Activated T-cell treated with anti-CD3 and anti-CD28 coated beads, Interleukin-2, amount 50 U/mL, for 48 hours (primary cell): ENCODE measurements at places on chromosomes 6 and 20.

DNA sequence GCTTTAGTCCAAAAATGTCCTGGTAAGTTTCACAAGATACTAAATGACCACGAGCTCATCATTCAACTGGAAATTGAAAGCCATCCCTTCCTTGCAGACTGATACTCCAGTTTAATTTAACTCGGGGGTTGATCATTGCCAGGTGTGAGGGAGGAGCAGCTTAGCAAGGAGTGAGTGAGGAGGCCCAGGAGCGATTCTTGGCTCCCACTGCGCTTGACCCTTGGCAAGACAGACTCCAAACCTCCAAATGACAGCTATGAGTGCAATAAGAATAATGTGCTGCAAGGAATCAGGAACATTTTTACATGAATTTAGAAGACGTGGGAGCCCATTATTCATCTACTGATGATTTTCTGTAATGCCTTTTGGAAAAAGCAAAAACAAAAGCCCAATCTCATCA lies 64.9 kb downstream of the LAMA4 start:
- no peak for DNase-seq

- DNase-seq: no peak
Observed at GRCh38 chr6:109031416-109031815, 63.2 kb downstream of the SESN1 start.

DNA sequence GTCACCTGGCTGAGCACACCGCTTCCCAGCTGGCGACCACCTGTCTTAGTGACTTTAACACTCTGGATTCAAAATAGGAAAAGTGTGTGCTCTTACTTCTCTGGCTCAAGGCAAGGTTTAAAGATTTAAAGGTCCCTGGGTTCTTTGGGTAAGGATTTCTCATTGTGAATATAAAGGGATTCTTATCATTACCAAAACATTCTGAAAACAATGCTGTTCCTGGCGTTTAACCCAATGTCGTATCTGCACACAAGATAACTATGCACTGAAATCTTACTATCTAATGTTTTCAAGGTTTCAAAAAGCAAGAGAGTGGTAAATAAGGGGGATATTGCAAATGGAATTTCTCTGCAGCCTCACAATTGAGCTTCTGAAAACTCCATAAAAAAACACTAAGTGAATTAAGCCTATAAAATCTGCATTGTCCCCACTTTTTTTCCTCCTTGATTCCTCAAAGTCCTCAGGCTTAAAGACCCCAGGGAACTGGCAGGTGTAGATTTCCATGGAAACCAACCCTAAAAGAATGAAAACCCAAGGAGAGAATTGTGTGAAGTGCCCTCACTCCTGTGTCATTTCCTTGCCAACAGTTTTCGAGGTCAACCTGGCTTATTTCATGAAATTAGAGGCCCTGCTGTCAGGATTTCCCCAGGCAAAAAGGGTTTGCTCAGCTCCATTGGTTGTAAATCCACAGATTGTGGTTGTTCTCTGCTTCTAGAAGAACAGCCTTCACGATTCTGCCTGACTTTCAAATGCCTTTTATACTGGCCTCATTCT lies 44.0 kb downstream of the BMP2 start:
- DNase-seq: no peak

DNA sequence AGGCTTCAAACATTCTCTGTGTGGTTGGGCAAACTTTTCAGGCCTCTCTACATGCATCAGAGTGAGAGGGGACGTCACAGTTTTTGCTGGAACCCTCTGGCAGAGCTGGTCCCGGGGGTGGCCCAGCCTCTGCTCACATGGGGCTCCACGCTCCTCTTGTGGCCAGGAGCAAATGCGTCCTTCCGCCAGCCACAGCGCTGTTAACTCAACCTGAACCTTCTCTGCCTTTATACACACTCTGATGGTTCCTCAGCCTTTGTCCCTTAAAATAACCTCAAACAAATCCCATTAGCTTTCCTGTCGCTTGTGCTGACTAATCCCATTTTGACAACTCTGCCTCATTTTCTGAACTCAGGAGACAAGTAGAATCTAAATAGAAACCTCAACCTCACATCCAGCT lies 39.4 kb upstream of the TGM6 start:
- DNase-seq: no peak

GRCh38 chr20:62480318-62480717 lies 4.5 kb upstream of the GATA5 start:
- DNase-seq: no peak

- DNase-seq: no peak
Observed at GRCh38 chr6:130697271-130697994, 129.8 kb upstream of the SMLR1 start.

GRCh38 chr6:37313723-37314486 lies 39.9 kb upstream of the RNF8 start:
- DNase-seq: no peak

- DNase-seq: no peak
Observed at GRCh38 chr6:109788687-109789086, 97.6 kb downstream of the FIG4 start.

DNA sequence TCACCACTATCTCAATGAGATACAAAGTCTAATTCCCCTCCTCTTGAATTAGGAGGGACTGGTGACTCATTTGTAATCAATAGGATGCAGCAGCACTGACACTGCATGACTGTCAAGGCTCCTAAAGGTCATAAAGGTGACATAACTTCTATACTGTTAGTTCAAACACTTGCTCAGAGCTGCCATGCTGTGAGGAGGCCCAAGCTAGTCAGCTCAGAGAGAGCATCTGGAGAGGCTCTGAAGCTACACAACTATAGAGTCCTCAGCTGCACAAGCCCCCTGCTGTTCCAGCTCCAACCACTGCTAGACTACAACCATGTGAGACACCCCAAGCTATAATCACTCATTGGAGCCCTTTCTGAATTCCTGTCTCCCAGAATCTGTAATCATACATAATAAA lies 17.0 kb upstream of the HEY2 start:
- DNase-seq: no peak

- no peak for DNase-seq
Observed at GRCh38 chr6:149362289-149362688, 37.8 kb upstream of the SUMO4 start.

DNA sequence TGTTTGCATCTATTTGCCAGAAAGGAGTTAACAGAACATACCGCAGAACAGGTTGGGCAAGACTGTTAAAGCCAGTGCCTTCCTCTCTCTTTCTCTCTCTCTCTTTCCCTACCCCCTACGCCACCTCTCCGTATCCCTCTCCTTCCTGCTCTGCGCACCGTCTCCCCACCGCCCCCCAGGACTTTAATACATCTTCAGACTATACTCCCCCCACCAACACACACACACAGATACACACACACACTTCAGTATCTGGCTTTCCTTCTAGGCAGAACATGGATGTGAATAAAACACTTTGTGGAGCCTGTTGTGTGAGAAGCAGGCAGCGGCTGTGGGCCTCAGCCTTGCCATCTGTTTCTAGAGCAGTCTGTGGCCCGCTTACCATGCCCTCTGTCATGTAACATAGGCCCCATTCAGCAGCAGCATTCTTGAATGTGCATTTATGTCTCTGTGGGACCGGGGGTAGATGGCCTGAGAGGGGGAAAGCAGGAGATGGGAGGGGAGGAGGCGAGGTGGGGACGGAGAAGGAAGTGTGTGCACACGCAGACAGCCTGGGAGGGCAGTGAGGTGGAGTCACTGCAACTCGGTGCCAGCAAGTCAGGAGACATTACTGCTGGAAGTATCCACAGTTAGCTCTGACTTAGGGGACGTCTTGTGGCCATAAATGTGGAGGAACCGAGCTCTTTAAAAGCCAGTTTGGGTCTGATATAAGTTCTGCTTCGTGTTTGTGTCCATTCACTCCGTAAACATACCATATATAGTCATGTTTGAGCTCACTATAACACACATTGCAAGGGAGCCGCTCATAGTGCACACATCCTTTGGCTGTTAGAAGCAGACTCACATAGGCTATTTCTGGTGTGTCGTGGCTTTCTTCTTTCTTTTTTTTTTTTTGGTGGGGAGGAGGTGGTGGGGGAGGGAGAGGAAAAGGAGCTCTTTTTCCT lies 38.4 kb downstream of the RREB1 start:
- DNase-seq: peak; percentile 52

DNA sequence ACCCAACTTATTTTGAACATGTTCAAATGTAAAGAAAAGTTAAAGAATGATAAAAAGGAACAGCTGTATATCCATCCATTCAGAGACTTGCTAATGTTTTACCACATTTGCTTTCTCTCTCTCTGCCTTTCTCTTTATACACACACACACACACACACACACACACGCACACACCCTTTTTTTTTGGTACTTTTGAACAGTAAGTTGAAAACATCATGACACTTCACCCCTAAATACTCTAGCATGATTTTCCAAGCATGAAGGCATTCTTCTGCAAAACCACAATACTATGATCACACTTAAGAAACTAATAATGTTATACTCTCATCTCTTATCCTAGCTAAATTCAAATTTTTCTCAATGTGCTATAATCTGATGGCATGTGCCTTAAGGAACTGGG lies 192.3 kb downstream of the UTRN start:
- no peak for DNase-seq

GRCh38 chr20:41126719-41127118 lies 10.6 kb upstream of the PLCG1 start:
- DNase-seq: no peak

DNA sequence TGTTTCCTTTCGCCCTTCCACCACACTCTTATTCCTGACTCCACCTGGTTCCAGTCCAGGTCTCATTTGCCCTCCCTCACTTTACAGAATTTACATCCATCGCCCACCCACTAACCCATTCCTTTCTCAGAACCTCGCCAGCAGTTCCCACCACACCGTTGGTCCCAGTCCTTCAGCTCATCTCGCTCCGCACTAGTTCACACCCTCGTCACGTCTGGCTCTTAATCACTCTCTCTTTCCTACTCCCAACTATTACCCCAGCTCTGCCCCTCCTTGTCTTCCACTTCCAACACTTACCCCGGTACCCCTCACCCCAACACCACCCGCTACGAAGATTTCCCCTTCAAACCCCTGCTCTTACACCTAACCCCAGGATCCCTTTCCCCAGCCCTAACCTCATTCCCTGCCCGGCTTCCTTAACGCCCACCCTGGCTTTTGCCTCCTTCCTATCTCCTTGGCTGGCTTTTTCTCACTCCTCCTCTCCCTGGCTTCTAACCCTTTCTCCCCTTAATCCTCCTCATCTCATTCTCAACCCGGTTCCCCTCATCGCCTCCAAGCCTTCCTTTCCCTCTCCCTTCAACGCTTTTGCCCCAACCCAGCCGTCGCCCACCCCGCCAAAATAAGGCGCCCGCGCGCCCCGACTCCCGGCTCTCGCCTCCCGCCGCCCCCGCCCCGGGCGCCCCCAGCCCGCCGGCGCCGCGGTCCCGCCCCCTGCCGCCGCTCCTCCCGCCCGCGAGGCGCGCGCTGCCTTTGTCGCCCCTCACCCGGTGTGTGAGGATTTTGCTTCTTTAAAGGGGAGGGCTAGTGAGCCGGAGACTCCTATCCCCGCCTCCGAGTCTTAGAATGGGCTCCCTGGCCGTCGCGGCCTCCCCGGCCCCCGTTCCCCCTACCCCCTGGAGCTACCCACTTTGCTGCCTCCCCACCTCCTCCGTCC lies 542 bp downstream of the USP49 start:
- peak; percentile 44 for DNase-seq

DNA sequence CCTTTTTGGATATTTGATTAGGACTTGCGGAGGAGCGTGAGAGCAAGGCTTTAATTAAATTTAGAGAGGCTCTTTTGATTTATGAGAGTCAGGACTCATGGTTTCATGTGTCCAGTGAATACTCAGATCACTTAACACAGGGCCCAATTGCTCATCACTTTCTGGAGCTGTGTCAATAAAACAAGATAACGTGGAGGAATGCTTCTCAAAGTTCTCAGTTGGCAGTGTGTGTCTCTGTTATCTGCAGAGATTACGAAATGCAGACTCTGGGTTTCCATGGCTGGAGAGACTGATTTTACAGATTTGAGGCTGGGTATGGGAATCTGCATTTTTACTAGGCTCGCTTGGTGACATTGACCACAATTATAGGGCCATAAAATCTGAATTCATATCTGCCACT lies 335.8 kb upstream of the FLRT3 start:
- no peak for DNase-seq

- no peak for DNase-seq
Observed at GRCh38 chr20:38246357-38247165, 14.0 kb downstream of the KIAA1755 start.

DNA sequence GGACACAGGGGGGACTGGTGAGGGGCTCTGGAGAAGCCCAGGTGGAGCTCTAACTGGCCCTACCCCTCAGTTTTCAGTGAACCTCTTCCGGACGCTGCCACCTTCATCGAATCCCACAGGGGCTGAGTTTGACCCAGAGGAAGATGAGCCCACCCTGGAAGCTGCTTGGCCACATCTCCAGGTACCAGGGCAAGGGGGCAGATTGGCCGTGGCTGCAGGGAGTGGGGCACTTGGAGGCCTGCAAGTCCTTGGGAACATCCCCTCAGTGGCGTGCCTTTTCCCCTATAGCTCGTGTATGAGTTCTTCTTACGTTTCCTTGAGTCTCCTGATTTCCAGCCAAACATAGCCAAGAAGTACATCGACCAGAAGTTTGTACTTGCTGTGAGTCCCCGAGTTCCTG lies 6.6 kb downstream of the MEA1 start:
- no peak for DNase-seq

- no peak for DNase-seq
Observed at GRCh38 chr6:64998204-64998603, 708.8 kb downstream of the EYS start.

- no peak for DNase-seq
Observed at GRCh38 chr6:20386218-20386617, 15.5 kb upstream of the E2F3 start.

DNA sequence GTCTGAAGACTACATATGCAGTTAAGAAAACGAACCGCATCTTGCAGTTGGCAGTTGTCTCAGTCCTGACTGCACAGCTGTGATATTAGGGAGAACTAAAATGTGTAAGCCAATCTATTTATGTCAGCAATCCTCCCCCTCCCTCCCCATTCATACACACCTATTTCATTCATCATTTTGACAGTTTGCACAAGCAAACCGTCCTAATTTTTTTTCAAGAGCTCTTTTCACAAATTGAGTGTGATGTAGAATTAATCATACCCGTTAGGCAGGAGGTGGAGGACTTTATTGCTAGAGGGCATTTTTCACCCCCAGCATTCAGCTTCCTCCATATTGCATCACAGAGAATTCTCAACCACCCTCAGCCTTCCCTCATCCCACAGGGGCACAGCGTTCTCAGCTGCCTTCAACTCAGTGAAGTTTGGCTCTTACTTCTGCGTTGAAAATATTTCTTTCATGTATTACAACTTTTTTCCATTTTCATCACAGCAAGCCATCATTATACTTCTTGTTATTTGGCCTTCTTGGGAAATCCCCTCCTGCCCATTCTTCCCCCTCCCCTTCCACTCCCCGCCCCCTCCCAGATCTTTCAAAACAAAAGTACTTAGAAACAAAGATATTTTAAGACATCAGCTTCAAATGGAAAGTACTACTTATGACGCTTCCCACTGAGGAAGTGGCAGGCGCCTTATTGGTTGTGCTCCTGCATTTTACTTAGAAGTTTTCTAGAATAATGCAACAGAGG lies 37.5 kb downstream of the NOX3 start:
- DNase-seq: peak; percentile 74
